ENCODE measurements at places on chromosomes 6 and 20.
A peak's percentile ranks its signal among the peaks of the same experiment; 100 is the strongest.

GRCh38 chr20:21049305-21049828, 56.8 kb downstream of the LINC00237 start:
- no peak for DNase-seq

DNA sequence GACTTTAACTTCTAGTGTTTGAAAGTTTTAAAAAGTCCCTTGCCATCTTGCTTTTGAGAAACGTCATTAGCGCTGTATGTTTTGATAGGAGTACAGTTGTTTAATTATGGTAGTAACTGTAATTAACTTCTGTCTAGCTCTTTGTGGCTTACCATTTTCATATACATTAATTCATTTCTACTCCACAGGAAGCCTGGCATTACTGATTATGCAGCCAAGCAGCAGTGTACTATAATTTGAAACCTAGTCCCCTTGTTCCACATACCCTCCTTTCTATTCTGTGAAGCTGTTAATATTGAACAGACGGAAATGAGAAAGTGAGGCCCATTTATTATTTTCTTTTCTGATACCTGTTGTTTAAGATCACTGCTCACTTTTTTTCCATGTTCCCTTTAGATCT, 235.4 kb downstream of the CDKAL1 start:
- no peak for DNase-seq

GRCh38 chr6:127164565-127164964, 46.1 kb downstream of the RSPO3 start:
- DNase-seq = no peak

GRCh38 chr6:2899596-2899995, 3.5 kb downstream of the SERPINB9 start:
- DNase-seq = peak; percentile 73

DNA sequence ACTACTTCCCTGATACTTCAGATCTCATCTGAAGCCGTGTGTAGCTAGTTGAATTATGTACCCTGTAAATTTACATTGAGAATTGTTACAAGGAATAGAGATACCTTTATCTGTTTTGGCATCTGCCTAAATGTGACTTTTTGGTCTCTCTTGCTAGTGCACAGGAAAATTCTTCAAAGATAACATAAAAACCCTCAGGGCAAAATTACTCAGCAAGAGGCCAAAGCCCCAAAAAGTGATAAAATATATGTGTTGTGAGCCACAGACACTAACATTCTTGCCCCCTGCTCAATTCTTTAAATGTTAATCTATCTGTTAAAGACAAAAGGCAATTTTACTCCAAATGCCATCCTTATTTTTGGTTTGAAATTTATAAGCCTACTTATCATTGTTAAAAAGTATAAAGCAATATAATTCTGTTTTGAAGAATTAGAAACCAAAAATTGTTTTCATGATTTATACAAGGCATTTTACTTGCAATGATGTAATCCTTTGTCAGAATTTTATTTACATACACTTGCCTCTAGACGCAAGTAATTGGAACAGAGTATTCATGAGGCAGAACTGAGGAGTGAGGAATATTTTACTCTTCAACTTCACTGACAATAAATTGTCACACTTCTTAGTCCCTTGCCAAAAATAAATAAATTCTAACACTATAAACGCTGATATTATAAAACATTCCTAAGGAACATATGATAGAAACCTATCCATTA, 186.2 kb downstream of the EPM2A start:
- DNase-seq = no peak
